A549 treated with CORT108297 at 1 μM for 4 hours (cell line): ENCODE measurements at places on chromosomes 5 and 9. TPM values are rescaled to one million over a fixed set of nuclear protein-coding genes. Genes with fewer than 3 reads are reported as not detected.

Gene HACD4
- 0.99 to 1.2 TPM (median 1.1 TPM) in 5 replicates for total RNA-seq

Gene WHRN
- total RNA-seq: 4.3 to 8.3 TPM (median 7.8 TPM) in 5 replicates

Gene ELP1
- 18.4 to 23.5 TPM (median 20.0 TPM) in 5 replicates for total RNA-seq

Gene PHYHD1
- not detected in 5 replicates for total RNA-seq

Gene COL27A1
- total RNA-seq: 9.8 to 15.3 TPM (median 14.6 TPM) in 5 replicates

Gene PCDHA9
- total RNA-seq: 0.01 TPM in 1 of 5 replicates, not detected in the others
